A673 (cell line): ENCODE measurements at places on chromosomes 6 and 20. TPM values are rescaled to one million over a fixed set of nuclear protein-coding genes. Genes with fewer than 3 reads are reported as not detected.

ITCH gene
- 56.2 and 57.7 TPM in 2 replicates for total RNA-seq

GGTLC1 gene
- total RNA-seq = not detected in 2 replicates

MAP3K5 gene
- total RNA-seq = 4.9 and 5.4 TPM in 2 replicates

CRISP2 gene
- total RNA-seq = not detected in 2 replicates

IL17F gene
- not detected in 2 replicates for total RNA-seq

CCN2 gene
- 6.6 and 17.5 TPM in 2 replicates for total RNA-seq

IL20RA gene
- total RNA-seq = not detected in 2 replicates

CGA gene
- not detected in 2 replicates for total RNA-seq

TDRD6 gene
- total RNA-seq = not detected in 2 replicates

ADGRG6 gene
- total RNA-seq = 0.46 and 0.49 TPM in 2 replicates

DNA sequence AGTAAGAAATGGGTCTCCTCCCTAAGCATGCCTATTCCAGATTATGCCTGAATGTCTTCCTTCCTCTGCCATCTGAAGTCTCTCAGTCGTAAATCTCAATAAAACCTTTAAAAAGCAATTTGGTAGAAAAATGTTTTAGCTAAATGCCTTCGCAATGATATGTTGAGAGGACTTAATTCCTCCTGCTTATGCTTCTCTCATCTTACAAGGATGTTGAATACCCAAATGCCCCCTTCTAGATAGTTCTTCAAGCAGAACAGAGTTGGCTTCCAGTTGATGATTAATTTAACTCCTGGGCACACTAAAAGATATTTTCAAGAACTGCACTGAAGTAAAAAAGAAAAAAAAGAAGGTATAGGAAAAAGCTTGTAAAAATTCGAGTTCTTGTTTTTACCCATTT is 275.0 kb upstream of the SPTLC3 start:
- DNase-seq = no peak

DNA sequence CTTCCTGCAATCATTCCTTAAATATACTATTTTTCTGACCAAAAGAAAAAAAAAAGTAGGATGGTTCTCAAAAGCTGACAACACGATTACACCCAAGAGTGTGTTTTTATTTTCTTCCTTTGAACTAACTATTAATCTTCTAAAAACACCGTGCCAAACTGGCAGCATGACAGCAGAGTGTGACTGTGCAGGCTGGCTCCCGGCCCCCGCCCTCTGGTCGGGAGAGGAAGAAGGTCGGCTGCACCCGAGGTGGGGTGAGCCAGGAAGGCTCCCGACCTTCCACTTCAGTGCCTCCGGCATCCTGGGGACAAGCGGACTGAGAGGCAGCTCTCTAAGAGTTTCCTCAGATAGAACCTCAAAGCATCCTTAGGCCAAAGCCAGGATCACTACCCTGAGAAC is 29.2 kb downstream of the SLC22A23 start:
- no peak for DNase-seq

DNA sequence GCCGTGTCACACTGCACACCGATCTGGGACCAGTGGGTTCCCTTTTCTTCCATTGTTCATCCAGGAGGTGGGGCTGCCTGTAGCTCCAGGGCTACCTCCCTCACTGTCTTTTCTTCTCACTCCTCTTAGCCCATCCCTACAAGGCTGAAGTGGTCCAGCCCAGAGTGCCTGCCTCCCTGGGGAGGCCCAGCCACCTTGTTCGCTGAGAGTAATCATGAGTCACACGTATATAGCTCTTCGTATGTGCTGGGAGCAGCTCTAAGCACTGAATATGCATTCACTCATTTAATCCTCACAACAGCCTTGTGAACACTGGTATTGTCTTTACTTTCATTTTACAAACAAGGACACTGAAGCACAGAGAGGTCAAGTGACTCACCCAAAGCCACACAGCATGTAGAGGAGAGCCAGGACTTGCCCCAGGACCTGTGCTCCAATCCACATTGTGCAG is 14.7 kb upstream of the CCDC167 start:
- DNase-seq = peak; percentile 49

- DNase-seq = peak; percentile 58
Measured at GRCh38 chr6:82076916-82077315, 170.6 kb downstream of the IBTK start.

DNA sequence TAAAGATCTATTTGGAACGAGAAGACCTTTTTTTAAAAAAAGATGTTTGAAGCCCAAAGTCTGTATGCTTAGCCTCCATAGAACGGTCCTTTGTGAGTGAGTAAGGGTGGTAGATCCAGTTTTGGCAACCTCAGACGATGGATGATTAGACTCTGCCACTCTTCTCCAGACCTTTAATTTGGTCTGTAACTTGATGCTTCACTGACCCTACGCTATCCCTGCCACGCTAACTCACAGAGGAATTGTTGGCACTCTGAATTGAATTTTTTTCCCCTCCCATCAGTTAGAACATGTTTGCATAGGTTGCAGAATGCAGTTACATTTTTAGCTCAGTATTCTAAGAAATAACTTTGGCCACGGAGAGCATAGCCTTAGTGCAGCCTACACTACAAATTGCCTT is 15.8 kb upstream of the DEK start:
- DNase-seq = no peak

DNA sequence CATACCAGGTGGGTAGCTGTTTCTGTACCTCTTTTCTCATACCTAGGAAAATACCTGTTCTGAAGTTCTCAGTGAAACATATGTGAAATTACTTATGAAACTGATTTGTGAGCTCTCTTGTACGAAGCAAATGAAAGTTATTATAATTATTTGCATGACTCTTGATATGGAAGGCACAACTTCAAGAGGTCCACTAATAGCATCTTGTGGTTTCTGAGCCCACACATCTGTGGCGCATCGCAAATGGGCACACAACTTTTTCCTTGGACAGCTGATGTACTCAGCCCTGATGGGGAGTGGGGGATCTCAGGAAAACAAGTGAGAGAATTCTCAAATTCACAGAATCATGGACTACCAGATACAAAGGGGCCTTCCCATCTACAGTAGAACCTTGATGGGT is 432.3 kb downstream of the CD83 start:
- DNase-seq = no peak

- no peak for DNase-seq
Measured at GRCh38 chr6:147560670-147561069, 52.2 kb downstream of the SAMD5 start.

DNA sequence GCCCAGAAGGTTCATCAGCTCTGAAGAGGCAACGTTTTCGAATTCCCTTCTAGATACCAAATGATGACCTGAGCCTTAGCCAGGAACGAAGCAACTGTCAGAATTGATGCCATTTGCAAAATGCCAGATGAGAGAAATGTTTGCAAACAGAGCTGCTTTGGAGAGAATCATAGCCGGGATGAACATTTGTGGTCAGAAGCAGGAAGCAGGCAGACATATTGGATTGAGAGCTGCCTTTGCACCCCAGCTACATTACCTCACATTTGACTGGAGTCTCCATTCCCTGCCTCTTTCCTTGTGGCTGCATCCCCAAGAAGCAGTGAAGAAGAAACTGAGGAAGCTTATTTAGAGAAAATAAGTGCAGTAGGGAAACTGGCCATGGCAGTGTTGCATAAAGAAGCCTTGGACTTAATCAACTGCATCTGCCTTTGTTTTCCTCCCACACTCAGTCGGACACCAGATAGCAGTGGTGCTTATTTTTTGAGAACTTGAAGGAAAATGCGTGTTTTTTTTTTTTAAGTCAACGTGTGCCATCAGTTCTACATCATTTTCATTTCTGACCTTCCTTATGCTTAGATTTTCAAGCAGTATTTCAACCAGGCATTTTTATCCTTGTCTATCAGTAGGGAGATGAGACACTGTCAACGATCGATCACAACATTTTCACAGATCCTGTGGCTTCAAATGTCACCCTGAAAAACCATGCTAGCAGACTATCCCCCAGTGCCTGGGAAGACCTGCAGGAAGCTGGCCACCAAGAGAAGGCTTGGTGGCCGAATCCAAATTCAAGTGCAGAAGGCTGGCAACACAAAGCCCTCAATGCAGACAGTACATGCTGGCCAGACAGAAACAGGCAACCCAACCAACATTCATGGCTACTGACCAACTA is 541.2 kb upstream of the JARID2 start:
- no peak for DNase-seq

- DNase-seq = no peak
Measured at GRCh38 chr20:62396367-62397239, 9.7 kb downstream of the RPS21 start.

DNA sequence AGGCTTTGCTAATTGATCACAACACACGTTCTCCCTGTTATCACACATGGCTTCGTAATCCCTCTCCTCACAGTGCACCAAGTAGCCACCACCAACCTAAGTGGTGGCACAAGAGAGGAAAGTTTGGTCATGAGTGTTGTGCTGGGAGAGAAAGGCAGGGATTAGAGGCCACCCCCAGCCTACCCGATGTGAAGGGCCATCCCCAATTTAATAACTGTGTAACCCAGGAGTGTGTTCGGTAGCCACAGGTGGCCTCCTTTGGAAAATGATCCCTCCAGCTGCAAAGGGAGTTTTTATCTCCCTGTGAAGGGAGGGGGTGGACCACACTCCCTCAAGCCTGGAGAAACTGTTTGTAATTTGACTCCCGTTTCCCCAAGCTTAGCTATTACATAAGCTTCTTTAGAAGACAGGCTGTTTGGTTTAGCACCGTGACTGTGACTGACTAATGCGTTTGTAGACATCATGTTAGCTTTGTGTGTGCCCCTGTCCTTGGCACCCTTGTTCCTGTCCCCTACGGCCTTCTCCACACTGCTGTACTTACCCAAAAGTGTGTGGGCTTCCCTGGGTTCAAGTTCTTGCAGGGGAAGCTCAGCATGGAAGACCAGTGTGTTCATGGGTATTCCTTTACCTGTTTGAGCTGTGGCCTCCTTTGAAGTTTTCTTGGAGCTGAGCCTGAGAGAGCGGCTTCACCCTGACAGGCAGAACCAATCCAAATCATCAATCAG is 20.6 kb downstream of the PPP1R16B start:
- peak; percentile 71 for DNase-seq

DNA sequence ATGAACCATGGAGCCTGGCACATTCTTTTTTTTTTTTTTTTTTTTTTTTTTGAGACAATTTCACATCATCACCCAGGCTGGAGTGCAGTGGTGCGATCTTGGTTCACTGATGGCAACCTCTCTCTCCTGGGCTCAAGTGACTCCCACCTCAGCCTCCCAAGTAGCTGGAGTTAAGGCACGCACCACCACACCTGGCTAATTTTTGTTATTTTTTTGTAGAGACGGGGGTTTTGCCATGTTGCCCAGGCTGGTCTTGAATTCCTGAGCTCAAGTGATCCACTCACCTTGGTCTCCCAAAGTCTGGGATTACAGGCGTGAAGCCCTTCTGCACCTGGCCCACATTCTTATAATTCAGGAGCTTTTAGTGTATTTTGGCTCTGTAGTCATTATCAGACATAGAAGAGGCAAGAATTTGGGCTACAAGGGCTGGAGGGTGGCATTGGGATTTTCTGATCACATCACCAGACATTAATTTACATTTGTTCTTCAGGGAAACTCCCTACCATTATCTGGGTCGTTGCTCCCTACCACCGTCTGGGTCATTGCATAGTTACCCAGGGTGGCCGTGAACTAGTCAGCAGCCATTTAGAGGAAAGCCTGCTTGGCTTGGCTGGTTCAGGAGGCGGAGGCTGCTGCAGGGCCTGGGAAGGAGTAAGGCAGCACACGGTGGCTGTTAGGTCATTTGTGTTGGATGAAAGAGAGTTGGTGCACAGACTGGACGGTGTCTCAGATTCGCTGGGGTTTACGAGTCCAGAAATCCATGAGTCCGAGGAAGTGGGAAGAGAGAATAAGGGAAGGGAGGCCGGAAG is 17.6 kb downstream of the ARID1B start:
- DNase-seq = no peak

GRCh38 chr6:168031411-168031971 is 34.0 kb downstream of the KIF25 start:
- DNase-seq = peak; percentile 25

- no peak for DNase-seq
Measured at GRCh38 chr6:129279343-129280292, 396.7 kb downstream of the LAMA2 start.

DNA sequence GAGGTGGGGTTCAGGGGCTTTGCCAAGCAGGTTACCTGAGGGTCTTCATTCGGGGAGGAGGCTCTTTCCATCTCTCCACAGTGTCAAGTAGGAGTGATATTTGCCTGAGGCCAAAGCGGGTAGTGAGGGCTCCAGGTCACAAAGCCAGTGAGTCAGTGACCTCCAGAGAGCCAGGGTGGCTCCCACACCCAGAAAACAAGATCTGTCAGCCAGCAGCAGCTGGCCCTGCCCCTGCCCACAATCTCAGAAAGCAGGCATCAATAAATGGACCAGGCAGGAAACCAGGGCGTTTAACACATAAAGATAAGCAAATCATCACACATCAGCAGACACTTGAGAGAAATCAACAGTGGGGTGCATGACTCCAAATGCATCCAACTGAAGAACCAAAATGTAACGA is 250.8 kb downstream of the CDH26 start:
- no peak for DNase-seq

GRCh38 chr20:6812530-6812929 is 45.0 kb downstream of the BMP2 start:
- no peak for DNase-seq

DNA sequence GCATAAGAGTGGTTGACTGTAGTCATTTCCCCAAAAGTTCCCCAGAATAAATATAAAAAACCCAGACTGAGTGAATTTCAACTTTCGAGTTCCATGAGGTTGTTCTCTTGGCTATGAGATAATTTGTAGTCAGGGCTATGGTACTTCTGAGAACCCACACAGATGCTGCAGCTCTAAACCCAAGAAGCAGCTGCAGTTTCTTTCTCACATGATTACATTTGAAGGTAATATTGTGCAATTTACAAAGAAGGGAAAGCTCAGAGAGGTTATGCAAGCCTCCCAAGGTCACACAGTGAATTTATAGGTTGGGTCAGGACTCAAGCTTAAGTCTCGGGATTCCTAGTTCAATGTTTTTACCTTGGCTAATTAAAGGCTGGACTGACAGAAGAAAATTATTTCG is 29.7 kb upstream of the CD93 start:
- no peak for DNase-seq

DNA sequence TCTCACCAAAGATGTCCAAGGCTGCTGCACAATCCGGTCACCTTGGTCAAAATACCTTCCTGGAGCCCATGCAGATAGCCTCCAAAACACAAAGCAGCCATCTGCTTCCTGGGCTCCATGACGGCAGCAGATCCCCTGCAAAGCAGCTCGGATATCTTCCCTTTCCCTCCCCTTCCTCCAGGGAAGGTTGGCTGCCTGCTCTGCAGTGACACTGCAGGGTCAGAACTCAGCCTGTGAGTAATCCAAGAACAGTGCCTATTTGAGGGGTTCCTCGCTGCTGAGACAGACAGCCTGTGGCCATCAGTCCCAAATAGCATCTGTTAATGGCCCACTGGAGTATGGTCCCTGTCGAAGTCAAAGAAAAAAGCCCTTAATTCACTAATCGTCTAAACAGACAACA is 270.8 kb downstream of the PREX1 start:
- DNase-seq = no peak

GRCh38 chr6:27545271-27546046 is 72.6 kb upstream of the ZNF184 start:
- DNase-seq = peak; percentile 87
